Frontal cortex (tissue), 4 donors: ENCODE measurements at places on chromosomes 2 and 18.

DNA sequence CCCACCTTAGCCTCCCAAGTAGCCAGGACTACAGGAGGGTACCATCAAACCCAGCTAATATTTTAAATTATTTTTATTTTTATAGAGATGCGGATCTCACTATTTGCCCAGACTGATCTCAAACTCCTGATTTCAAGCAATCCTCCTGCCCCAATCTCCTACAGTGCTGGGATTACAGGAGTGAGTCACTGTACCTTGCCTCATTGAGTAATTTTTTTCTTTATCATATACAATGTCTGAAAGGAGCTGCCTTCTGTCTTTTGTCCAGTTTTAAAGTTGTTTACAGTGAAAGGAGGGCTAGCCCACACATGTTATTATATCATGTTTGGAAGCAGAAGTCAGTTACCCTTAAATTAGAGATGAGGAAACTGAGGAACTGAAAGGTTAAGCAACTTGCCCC, 32.5 kb downstream of the PRKRA start:
- DNase-seq: no peak

GRCh38 chr18:47417807-47418206, 166.3 kb upstream of the SKOR2 start:
- DNase-seq: no peak

- DNase-seq: no peak
Measured at GRCh38 chr2:100135415-100135814, 7.0 kb downstream of the AFF3 start.

DNA sequence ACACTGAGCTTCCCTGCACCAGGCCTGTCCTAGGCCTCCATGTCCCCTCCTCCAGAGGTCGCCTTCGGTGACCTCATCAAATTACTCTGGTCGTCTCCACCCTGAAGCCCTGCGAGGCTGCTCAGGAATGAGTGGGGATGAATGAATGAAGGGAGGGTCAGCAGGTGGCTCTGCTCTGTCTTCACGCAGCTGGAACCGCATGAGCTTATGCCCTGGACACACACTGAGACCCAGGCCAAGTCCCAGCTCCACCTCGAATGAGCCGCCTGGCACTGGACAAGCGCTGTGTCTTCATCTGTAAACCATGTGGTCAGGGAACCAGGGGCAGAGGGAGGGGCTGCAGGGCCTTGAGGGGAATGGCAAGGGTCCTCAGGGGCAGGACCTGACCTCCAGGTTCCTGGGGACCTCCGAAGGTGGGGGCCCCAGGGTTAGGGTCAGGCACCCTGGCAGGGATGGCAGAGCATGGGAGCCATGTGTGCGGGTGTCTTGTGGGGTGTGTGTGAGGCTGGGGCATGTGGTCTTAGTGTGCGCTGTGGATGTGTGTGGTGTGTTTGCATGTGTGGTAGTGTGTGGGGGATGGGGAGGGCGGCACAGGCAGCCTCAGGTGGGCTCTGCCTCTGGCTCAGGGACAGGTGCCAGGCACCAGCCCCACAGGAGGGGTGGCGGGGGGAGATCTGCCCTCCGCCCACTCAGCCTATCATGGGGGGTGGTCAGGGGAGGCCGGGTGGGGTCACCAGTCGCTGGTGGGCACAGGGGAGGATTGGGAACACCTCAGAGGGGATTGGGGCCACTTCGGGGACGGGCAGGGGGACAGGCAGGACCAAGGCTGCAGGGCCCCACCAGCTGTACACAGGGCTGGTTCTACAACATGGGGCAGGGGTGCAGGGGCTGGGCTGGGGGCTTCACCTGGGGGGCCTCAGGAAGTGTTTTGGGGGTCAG, 13.9 kb downstream of the ODC1 start:
- no peak for DNase-seq

DNA sequence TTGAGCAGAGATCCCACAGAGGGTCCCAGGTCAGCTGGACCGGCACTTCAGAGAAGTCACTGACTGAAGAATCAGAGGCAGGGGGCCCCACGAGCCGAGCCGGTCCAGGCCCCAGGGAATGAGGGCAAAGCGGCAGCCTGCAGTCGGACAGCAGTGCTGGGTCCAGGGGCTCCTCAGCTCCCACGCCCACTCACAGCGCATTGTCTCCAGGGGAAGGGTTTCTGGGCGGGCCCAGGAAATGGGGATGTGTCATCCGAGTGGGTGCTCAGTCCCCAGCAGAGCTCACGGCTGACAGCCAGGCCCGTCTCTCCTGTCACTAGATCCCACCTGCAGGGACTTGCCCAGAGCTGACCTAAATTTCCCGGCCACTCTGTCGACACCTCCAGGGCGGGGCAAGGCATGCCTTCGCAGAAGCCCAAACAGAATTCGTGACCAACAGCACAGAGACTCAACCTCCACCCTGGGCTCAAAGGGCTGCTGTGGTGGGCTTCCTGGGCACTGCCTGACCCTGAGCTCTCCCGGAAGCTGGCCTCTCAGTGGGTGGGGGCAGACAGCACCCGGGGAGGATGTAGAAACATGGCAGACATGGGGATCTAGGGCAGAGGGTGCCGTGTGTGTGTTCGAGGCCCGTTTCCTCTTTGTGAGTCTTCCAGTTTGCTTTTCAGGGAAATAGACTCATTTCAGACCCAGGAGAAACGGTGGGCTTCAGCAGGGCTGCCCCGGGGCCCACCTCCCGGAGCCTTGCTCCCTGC, 42.1 kb upstream of the TAF1B start:
- DNase-seq: no peak

DNA sequence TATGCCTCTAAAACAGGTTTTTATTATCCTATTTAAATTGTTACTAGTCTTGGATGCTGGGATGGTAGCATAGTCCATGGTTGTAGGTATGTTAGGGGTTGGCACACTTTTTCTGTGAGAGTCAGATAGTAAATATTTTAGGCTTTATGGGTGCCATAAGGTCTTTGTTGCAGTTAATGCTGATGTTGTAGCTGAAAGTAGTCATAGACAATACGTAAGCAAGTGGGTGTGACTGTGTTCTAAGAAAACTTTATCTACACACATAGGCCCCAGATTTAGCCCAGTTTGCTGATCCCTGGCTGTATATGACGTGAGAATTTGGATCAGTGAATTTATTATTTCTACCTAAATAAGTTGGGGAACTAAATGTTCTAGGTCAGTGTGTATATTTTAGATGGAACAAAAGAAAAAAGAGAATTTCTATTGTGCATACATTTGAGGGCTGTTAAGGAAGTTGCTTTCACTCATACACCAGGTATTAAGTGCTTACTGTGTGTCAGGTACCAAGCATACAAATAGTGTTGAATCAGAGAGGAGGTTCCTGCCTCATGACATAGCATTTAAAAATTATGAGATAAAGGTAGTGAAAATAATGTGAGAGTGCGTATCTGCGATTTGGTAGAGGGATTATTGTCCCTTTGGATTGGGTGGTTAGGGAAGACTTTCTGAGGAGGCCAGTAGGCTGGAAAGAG, 39.4 kb downstream of the AGFG1 start:
- no peak for DNase-seq

- no peak for DNase-seq
Measured at GRCh38 chr2:47129191-47129706, 25.9 kb downstream of the STPG4 start.

DNA sequence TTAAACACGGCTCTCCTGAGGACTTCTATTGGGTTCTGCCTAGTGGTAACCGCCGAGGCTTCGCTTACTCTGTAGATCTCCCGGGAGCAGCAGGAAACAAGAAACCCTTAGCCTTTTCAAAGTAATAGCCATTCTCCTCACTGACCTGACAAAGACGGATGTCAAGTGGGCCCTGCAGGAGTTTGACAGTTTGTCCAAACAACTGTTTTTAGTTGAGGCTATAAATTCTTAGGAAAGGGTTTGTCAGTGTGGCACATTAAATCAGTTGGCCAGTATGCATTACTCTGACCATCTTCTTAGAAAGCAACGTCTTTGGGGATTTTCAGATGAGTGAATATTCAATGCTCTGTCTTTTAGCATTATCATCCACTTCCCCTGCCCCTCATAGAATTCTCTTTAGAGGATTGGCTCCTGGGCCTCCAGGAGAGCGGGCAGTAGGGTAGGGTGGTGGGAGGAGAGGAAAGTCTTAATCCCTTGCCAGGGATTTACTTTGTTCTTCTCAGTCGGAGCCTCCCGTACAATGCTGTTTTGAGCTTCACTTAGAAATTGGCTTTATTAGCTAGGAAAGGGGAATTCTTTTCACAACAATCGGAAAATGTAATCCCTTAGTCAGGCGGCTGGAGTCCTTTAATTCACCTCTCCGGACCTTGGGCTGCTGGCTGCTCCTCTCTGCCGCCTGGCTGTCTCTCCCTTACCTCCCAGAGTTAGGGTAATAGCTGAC, 13.3 kb upstream of the C18orf32 start:
- no peak for DNase-seq

DNA sequence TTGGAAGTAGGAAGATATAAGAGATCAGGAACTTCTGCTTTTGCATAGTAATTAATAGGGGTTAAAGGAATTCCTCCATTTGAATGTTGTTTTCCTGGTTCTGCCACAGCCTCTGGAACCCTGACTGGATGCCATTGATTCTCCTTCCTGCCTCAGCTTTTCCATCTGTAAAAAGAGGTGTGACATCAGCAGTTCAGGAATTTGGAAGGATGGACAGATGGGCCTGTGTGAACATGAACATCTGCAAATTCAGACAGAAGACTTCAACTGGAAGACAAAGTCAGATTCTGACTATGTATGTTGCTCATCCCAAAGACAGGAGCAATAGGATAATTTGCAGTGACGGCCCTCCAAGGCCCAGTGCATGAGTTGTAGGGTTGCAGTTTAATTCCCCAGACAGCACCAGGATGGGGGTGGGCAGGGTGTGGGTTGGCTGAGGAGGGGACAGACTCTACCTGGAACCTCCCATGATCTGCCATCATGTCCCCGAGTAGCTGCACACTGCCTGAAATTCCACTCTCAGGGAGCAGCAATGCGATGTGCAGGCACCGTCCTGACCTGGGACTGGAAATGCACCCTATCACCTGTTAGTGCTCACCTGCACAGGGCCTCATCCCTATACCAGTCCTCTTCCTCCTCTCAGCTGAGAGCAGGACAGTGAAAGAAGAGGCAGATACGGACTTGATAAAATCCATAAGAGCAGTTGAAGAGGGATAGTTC, 98.9 kb upstream of the EPAS1 start:
- DNase-seq: no peak

DNA sequence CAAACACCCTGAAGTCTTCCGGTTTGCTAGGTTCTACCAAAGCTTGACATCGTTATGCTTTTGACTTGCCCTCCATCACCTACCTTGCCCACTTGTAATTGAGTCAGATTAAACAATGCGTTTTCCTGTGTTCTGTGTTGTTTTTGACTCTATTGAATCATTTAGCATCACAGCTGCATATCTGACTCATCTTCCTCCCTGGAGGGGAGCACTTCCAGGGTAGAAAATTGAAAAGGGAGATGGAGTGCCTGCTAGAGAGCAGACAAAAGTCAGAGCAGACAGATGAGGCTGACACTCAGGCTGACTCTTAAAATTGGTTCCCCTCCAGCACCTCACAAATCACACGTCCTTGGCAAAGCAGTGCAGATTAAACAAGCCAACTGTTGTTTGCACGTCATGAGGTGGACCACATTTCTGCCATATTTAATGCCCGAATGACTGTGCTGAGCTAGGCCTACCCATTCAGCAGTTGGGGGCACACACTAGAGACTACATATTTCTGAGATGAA, 2.2 kb downstream of the MPP4 start:
- DNase-seq: no peak

DNA sequence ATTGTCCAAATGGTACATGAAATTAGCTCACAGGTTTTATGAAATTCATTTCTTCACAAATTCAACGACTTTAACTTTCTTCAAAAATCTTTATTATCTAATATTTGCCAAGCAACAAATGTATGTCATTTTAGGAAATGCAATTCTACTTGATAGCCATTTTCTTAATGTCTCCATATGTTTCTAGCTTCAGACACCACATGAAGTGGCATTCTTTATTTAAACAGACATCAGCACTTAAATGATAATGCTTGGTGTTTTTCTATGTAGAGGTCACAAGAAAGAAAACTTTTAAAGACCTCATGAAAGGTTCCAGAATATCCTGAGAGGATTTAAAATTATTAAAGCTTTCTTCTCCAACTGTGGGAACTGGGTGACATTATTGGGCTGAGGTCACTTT, 44.2 kb upstream of the XIRP2 start:
- DNase-seq: no peak

DNA sequence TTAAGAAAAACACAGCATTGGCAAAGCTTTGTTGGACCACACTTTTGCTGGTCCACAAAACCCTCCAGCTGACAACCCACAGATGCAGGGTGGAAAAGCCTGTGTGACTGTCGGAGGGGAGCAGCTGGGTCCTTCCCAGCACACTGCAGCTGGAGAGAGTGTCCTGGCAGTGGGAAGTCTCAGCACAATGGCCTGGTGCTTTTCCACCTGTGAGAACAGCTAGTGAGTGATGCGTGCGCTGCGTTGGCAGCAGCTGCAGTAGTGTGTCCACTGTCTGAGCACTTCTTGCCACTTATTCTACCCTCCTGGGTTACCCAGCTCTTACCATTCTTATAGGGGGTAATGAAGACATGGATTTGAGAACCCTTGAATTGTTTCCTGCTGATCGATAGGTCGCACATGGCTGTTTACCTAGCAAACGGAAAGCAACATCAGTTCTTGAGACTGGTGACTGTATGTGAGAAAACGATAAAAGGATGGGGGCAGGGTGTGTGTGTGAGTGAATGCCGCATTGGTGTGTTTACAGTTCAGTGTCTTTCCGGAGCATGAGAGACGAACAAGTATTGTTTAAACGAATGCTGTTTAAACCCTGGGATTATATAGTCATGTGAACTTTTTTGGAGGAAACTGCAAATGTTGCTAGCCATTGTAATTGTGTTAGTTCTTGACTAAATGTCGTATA, 69.7 kb downstream of the LYPD6 start:
- no peak for DNase-seq

- no peak for DNase-seq
Measured at GRCh38 chr2:102505290-102505689, 32.3 kb downstream of the SLC9A4 start.

- no peak for DNase-seq
Measured at GRCh38 chr2:150450765-150451164, 36.7 kb downstream of the RND3 start.

GRCh38 chr18:45166836-45167551, 448.3 kb upstream of the SLC14A2 start:
- DNase-seq: no peak

DNA sequence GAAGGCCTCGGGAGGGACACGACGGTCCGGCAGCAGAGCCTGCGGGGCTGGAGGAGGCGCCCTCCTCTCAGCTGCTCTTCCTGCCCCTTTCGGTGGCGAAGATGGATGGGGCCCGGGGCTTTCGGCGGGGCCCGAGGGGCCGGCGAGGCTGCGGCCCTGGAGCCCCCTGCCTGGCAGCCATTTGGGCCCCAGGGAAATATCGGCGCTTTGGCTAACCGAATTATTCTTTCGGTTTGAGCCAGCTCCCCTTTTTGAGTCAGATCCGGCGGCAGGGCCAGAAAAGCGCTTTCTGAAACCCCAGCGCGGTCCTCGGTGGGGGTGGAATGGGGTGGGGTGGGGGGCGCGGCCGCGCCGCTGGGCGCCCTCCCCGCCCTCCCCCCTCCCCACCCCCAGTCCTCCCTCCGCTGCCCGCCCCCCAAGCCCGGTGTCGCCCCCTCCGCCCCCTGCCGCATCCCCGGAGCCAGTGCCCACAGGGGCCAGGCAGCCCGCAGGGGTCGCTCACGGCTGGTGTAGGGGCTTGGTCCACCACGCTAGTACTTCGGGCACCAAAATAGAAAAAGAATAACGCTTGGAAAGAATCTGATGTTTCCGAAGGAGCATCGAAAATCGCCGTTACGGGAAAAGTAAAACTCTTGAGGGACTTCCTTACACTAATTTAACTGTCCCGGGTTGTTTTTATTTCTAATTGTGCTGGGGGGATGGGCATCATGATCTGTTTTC, 9.1 kb upstream of the ARID5A start:
- no peak for DNase-seq

GRCh38 chr2:150610670-150611279, 123.3 kb upstream of the RND3 start:
- no peak for DNase-seq

- DNase-seq: peak; percentile 46
Measured at GRCh38 chr18:59697236-59697932, at the start of gene CCBE1. Gene CCBE1 (minus strand): TSS chr18:59697423.
